ENCODE measurements at places on chromosomes 4 and X.

DNA sequence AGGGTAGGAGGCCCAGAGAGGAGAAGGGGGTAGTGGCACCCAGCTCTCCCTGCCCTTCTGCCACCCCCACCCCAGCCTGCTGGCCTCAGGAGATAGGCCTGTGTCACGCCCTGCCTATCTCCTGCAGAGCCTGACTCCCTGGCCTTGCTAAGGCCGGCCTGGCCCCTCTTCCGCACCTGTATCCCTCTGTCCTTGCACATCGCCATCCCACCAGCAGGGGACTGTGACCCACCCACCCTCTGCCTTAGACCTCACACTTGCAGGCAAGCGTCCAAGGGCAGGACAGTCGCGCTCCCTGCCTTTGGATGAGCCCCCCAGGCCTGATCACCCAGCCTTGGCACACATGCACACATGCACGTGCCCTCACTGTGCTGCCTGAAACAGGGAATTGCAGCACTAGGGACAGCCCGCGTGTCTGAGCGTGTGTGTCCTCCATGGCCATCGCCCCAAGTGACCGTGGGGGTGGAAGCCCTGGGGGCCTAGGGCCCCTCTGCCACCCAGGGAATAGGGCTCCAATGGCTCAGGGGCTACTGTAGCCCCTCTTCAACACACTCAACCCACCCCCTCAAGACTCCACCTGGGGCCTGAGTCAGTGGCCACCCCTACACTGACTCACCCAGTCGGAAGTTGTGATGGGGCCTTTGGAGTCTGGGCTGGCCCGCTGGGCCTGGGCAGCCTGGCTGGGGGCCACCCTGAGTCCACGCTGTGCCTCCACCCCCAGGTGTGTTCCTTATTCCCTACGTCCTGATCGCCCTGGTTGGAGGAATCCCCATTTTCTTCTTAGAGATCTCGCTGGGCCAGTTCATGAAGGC is 2.1 kb downstream of the SLC6A8 start:
- DNase-seq = no peak
- no peaks in the 10 kb centered on the region for H3K4me1 ChIP-seq
- no peaks in the 10 kb centered on the region for H3K36me3 ChIP-seq

- H3K27ac ChIP-seq = no peak overlapping the region
- H3K36me3 ChIP-seq = no peaks in the 10 kb centered on the region
- H3K4me3 ChIP-seq = no peak overlapping the region
Observed at GRCh38 chr4:47213539-47213938, 182.2 kb downstream of the GABRB1 start.

- H3K36me3 ChIP-seq = peaks cover 5% of the 10 kb centered on the region
- no peaks in the 10 kb centered on the region for H3K27me3 ChIP-seq
- no peak overlapping the region for H3K27ac ChIP-seq
- no peak overlapping the region for H3K4me3 ChIP-seq
Observed at GRCh38 chrX:130245441-130245840, 23.3 kb downstream of the ZNF280C start.

- no peak overlapping the region for H3K27ac ChIP-seq
- H3K4me3 ChIP-seq = no peak overlapping the region
- H3K4me1 ChIP-seq = peaks cover 2% of the 10 kb centered on the region
- no peaks in the 10 kb centered on the region for H3K27me3 ChIP-seq
Observed at GRCh38 chrX:1813809-1814208, 198.9 kb downstream of the ASMT start.

DNA sequence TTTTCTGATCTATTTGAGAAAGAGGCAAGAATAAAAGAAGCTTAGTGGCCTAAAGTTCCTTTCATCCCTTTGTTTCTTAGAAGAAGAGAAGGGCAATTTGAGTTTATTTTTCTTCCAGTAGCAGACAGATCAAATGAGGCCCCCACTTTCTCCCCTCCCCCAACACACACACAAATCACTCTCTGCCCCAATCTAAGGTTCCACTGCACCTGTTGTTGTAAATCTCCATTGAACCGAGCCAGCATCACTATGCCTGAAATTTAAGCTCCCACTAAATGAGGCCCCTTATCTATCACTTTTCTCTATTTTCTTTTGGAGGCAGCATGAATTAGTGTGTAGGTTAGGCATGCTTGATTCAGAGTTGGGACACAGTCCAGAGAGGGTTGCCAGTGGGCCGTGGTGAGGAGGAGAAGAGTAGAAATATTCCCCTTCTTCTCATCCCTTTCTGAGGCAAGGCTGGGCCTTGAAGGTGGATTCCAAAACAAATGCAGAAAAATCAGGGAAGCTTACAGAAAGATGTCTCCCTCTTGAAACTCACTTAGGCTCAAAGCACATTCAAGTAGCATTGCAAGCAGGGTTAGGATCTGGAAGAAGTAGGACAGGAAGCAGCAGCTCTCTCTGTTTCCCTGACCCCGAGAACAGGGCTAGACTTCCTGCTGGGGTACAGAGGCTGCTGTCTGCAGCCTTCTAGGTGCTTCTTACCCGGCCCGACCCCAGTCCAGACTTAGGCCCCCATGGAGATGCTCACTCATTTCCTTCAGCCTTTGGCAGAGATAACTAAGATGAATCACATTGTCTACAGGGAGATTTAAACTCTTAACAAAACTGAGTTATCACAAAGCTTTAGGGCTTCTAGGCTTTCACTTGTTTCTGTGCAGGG is 70.7 kb downstream of the RASL11B start:
- H3K4me1 ChIP-seq = peaks cover 9% of the 10 kb centered on the region
- H3K4me3 ChIP-seq = no peak overlapping the region
- H3K27me3 ChIP-seq = no peaks in the 10 kb centered on the region
- H3K27ac ChIP-seq = no peak overlapping the region
- no peak for DNase-seq
- peaks cover 25% of the 10 kb centered on the region for H3K36me3 ChIP-seq

GRCh38 chr4:179182741-179183140 is 1740.5 kb upstream of the AGA start:
- DNase-seq = no peak

DNA sequence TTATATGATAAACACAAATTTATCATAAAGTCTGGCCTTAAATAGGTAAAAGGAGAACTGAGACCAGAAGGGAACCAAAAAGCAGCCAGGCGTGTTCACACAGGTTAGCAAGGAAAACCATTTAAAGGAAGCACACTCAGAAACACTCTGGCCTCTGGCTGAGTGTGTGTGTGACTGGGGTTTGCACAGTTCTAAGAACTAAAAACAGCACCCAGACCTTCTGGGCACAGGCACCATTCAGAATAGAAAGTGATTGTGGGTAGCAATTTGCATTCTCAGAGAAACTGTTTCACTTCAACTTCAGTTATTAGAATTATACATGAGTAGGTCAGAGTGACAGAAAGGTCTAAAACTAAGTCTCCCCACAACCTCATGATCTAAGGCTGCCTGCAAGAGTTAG is 10.0 kb downstream of the GPR82 start:
- peaks cover 5% of the 10 kb centered on the region for H3K36me3 ChIP-seq
- peak overlapping the region; percentile 32 for H3K4me3 ChIP-seq
- H3K27me3 ChIP-seq = no peaks in the 10 kb centered on the region
- peak overlapping the region; percentile 92 for H3K27ac ChIP-seq

DNA sequence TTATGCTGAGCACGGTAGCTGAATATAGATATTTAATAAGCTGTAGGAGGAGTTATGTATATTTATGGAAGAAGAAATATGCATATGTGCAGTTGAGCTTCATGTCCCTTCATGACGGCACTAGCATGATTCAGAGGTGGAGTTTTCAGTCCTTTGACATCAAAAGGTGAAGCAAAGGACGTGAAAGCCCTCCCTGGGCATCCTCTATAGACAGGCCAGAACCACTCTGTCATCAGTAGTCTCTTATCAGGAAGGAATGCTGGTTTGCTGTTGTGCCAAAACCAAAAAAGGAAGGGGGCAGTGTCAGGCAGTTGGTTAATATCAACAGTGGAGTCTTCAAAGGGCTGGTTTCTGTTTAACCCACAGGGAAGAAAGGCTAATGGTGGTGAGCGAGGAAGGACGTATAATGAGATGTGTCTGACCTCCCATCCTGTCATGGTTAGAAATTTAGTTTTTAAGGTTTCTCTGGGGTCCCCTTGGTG is 23.5 kb upstream of the IL2 start:
- H3K4me3 ChIP-seq = no peak overlapping the region
- peaks cover 12% of the 10 kb centered on the region for H3K27me3 ChIP-seq

- no peak overlapping the region for H3K4me3 ChIP-seq
- no peaks in the 10 kb centered on the region for H3K27me3 ChIP-seq
- DNase-seq = no peak
- no peak overlapping the region for H3K27ac ChIP-seq
Observed at GRCh38 chr4:22414833-22415232, 101.0 kb downstream of the ADGRA3 start.

GRCh38 chrX:119878740-119879139 is 7.1 kb downstream of the NDUFA1 start:
- peaks cover 12% of the 10 kb centered on the region for H3K4me1 ChIP-seq
- no peaks in the 10 kb centered on the region for H3K27me3 ChIP-seq
- H3K27ac ChIP-seq = no peak overlapping the region
- no peak overlapping the region for H3K4me3 ChIP-seq

Data from activated naive CD8-positive, alpha-beta T cell treated with anti-CD3 and anti-CD28 coated beads for 36 hours (primary cell).